Activated naive CD8-positive, alpha-beta T cell treated with anti-CD3 and anti-CD28 coated beads, Interleukin-2, amount 50 U/mL, for 16 hours (primary cell): ENCODE measurements at places on chromosomes 5 and 9.

GRCh38 chr5:58025809-58026208, 434.1 kb downstream of the PLK2 start:
- no peak for DNase-seq

DNA sequence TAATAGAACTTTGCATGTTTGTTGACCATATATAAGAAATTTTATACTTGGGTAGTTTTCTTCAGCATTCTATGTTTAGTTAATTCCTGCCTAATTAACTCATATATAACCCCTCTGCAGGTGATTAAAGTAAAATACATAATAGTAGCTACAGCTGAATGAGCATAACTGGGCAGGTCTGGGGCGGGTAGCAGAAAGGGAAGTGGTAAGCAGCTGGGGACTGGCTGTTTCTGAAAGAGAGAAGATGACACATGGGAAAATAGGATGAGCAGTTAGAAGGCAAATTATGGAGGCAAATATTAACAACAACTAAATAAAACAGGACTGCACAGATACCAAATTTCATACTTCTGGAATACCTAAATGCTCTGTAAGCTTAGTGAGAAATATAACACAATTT, 128.1 kb downstream of the CPLANE1 start:
- DNase-seq, result no peak

DNA sequence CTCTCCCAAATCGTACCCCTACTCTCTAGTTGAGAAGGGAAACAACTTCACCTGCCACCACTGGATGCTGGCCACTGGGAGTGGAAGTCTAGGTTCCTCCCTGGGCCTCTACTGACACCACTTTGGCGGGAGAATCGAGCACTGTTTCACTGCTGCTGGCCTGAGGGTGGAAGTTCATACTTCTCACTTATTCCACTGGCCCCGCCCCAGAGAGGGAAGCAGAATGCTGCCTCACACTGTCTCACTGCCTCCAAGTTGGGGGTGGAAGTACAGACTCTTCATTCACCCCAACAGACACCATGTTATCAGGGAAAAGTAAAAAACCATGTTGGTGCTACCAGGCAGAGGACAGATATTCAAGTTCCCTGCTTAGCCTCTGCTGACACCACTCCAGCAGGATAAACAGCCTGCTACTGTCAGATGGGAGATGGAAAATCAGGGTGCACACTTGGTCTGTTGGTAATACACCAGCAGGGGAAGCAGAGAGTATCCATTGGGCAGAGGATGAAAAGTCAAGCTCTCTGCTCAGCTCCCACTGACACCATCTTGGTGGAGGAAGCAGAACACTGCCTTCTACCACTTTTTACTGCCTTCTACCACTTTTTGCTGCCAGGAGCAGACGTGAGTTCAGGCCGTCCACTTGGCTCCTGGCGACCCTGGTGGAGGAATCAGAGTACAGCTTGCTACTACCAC, 159.4 kb downstream of the SIL1 start:
- no peak for DNase-seq

- DNase-seq, result peak; percentile 5
Observed at GRCh38 chr9:100505564-100506159, 32.7 kb downstream of the TMEFF1 start.

- DNase-seq, result no peak
Observed at GRCh38 chr5:87541033-87541432, 128.3 kb upstream of the CCNH start.

DNA sequence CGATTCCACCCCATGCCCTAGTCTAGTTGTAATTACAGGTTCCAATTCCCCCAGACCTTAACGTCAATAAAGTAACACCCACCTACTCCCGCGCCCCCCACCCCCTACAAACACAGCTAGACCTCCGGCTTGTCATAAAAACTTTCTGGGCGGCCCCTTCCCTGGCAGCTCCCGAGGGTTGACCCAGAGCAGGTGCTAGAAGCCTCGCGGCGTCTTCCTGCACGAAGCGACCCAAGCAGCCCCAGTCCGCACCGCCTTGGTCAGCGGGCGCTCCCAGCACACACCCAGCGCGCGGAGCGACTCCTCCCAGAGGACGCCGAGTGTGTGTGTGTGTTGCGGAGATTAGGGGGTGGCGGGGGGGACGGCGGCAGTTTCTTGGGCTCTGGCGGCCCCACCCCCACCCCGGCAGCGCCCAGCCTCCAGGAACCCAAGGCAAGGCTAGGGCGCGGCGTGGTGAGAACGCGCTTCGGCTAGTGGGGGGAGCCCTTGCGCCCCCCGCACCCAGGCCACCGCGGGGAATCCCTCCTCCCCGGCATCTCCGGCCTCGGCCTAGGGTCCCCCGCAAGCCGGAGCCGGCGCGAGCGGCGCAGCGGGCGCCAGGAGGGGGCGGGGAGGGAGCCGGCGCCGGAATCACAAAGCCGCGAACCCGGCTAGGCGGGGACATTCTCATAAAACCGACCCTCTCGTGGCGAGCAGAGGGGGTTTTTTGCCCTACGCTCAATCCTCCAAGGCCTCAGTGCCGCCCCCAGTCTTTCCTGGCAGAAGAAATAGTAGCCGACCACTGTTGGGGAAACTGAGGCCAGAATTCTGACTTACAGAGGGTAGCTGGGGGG, 2.2 kb downstream of the PCDH1 start:
- no peak for DNase-seq

DNA sequence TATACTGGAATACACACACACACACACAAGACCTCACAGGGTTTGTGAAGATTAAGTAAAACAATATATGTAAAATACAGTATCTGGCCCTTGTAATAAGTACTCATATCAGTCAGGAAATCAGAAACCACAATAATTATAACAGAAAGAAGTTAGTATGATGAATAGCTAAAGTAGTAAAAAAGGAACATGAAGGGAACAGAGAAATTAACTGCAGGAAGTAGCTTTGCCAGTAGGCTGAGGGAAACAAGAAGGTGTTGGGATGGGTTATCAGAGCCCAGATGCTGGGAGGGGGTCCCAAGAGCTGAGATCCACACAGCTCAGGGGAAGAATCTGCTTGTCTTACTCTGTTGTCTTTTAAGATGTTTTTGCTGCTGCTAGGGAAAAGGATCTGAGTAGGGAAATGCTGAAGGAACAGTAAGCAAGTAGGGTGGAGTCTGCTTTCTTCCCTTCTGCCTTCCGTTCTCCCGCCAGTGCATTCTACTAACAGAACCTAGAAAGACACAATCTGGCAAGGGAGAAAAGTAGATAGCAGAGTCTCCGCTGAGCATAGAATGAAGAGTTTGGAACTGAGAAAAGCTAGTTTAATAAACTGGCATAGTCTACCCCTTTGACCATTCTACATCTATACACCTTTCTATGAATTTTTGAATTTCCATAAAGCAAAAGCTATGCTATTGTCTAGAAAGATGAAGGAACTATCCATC, 55.3 kb upstream of the ALDH1A1 start:
- no peak for DNase-seq
